ENCODE measurements at places on chromosomes 5 and 9.
A peak's percentile ranks its signal among the peaks of the same experiment; 100 is the strongest.

GRCh38 chr5:15704397-15704947, 204.5 kb downstream of the FBXL7 start:
- DNase-seq: no peak

GRCh38 chr5:40273936-40274335, 405.8 kb upstream of the PTGER4 start:
- no peak for DNase-seq

DNA sequence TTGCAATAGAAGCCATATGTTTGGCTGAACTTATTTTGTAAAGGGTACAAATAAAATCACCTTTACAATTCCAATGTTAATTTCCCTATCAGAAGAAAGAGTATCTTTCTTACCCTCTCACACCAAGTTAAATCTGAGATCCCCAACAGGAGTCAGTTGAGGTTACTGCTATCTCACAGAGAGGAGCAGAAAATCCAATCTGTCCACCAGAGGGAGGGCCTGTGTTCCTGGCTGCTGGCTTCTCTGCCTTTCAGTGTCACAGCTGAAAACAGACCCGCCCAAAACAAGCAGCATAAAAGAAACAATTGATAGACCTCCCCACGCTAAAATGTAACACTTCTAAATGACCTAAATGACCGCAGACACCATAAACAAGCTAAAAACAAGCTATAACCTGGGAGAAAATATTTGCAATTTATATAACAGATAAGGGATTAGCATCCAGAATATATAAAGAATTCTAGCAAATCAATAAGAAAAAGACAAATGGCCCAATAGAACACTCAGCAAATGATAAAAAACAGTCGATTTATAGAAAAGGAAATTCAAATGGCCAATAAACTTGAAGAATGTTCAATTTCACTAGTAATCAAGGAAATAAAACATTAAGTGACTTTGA, 24.5 kb upstream of the MVB12B start:
- no peak for DNase-seq

DNA sequence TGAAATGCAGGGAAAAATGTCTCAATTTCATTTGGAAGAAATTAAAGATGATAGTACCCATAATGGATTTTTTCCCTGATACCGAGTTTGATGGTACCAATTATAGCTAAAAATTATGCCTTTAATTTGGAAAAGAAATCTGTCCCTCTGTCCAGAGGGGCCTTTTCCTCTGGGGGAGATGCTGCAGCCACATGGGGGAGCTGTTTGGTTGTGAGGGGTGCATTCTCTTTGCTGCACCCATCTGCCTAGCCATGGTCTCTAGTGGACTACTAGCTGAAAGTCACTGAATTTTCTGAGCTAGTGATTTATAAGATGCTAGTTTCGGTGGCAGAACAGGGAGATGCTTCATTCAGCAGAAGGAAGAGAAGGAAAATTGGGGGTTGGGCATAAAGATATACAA, 9.6 kb downstream of the SEC61B start:
- DNase-seq: no peak

GRCh38 chr5:159917994-159918393, 1.7 kb downstream of the ADRA1B start:
- no peak for DNase-seq

GRCh38 chr9:69085569-69086283, 50.2 kb downstream of the FXN start:
- no peak for DNase-seq

GRCh38 chr9:109887079-109887478, 107.1 kb downstream of the PALM2AKAP2 start:
- no peak for DNase-seq

- DNase-seq: no peak
Observed at GRCh38 chr5:32339198-32339597, 26.5 kb upstream of the MTMR12 start.

DNA sequence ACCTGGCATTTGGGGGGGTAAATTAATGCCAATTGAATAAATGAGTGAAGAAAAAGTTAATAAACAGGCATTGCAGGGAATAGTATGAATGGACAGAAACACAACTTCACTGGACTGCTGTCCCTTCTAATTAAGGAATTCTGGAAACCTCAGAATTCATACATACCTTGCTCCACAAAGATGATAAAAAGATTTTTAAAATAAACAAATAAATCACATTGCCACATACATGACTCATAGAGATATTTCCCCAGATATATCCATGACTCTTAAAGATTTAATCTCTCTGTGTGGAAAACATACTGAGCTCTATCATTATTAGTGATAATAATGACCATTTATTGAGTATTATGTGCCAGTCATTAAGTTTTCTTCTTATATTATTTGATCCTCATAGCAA, 469.0 kb upstream of the MEF2C start:
- no peak for DNase-seq

GRCh38 chr5:96326902-96327301, 106.1 kb downstream of the PCSK1 start:
- no peak for DNase-seq

DNA sequence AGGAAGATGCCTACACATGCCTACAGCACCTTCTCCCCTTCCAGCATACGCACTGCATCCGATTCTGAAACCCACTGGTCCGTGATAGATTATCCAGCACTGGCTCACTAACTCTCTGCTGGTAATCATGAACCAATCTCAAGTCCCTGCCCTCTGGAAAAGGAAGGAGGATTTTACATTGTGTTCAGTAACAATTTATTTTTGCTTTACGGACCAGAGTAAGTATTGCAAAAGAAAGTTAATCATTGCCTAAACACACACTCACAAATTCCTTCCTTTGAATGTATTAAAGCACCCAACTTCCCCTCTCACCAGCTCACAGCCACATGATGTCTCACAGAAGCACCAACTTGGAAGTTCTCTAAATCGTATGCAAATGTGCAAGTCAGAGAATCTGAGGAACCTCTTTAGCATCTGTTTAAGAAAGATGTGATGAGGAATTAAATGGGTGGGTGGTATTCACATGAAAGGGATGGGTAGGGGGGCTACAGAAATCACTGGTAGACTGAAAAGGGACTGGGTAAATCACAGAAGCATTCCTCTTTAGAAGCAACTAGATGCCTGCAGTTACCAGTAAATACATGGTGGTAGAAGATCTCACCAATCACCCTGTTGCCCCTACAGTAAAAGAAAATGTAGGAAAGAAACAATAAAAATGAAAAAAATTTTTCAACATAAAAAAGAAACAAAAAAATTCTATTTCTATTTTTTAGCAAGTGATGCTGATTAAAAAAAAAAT, 8.4 kb downstream of the GNAQ start:
- DNase-seq: peak; percentile 83

DNA sequence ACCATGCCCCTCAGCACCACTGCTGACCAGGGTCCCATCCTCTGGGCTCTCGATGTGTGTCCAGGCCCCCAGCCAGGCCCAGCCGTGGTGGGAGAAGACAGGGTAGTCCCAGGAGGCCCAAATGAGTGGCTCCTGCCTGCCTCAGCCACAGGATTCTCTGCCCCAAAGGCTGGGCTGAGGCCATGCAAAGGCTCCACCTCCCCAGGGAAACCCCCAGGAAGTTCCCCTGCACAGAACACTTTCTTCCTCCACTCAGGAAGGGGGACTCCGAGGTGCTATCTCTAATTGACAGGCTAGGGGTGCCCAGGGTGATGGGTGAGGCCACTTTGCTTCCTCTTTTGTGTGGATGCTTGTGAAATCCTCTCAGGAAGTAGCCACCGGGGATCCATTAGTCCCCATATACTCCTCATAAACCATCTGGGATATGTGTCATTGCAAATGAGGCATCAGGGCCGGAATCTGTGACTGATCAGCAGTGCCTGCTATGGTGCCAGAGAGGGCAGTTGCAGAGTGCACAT, 23.1 kb upstream of the TDRD7 start:
- peak; percentile 24 for DNase-seq

GRCh38 chr5:67842806-67843205, 372.8 kb upstream of the PIK3R1 start:
- DNase-seq: no peak

GRCh38 chr5:74916831-74917710, 50.9 kb upstream of the FAM169A start:
- no peak for DNase-seq

- DNase-seq: peak; percentile 71
Observed at GRCh38 chr9:135887021-135887507, 20.3 kb downstream of the CAMSAP1 start.

DNA sequence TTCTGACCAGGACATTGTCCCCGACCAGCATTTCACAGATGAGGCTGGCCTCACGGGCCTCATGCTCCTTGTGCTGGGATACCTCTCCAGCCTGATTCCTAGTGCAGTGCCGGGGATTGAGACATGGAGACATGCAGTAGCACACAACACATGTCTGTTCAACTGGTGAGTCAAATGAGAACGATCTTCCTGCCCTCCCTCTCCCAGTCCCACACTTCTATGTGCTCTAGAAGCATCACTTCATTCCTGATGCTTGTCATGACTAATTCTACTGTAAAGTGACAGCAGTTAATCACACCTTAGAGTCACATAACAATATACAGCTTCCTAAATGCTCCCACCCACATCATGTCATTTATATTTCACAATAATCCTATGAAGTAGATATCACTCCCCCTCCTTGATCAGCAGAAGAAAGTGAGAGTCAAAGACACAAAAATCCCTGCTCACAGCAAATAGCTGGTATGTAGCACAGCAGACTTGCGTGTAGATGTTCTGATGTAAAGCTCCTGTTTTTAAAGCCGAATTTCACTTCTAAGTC, 101.8 kb downstream of the CCDC192 start:
- DNase-seq: no peak

DNA sequence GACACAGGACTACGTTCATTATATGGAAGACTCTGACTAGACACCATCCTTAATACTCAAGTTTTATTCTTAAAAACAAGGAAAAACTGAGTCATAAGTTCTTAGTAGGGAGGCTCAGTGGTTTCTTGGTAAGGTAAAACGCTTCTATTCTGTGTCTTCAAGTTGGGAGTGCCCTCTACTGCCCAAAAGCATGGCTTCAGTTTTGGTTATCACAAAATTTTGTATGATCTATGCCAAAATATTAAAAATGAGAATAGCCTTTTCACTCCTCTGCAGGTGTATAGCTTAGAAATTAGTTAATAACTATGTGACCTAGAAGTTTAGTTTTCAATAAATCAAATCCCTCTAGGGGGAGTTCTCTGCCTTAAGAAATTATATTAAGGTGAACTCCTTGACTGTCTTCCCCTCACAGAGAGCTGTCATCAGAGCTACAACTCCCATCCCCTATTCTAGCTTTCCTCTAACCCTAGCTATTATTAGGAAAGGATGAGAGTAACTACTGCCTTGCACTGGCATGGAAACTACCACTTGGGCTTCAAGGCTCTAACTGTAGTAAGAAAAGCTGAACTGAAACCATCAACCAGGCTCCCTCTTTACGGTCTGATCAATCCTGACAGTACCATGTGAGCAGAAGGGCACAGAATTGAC, 189.7 kb downstream of the GNAQ start:
- DNase-seq: no peak

DNA sequence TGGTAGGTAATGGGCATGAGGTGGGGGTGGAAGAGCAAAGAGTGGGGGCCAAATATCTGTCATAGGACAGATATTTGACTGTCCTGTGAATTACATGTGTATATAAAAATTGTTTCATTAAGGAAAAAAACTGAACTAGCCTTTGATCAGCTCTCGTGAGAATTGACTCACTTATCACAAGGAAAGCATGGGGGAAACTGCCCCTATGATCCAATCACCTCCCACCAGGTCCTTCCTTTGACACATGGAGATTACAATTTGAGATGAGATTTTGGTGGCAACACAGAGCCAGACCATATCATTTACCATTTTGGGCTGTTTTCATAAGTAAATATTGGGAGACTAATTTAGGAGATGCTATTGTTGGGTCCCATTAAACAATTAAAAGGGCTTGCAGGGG, 63.2 kb upstream of the FYB1 start:
- DNase-seq: no peak

GRCh38 chr5:57231607-57232006, 57.7 kb downstream of the GPBP1 start:
- DNase-seq: no peak

- peak; percentile 1 for DNase-seq
Observed at GRCh38 chr5:115414406-115415142, 118.1 kb upstream of the CCDC112 start.

GRCh38 chr5:2024986-2025721, 142.4 kb upstream of the IRX4 start:
- no peak for DNase-seq

- DNase-seq: no peak
Observed at GRCh38 chr5:108409786-108410185, 27.9 kb upstream of the FBXL17 start.

- DNase-seq: no peak
Observed at GRCh38 chr5:109775130-109775529, 85.4 kb downstream of the MAN2A1 start.

DNA sequence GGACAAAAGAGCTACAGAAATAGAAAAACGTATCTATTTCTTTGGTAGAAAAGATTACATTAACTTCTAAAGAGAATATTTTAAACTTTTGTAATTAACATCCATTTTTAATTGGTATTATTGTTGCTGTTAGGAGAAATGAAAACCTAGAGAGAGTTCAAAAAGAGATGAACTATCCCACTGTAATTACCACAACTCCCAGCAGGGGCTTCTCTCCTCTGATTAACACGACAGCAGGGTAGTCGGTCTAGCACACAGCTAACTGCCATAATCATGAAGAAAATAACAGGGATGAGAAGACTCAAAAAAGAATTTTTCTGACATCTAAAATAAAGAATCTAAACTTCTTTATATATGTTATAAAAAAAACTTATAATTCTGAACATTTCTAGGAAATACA, 86.2 kb upstream of the CDH9 start:
- no peak for DNase-seq

DNA sequence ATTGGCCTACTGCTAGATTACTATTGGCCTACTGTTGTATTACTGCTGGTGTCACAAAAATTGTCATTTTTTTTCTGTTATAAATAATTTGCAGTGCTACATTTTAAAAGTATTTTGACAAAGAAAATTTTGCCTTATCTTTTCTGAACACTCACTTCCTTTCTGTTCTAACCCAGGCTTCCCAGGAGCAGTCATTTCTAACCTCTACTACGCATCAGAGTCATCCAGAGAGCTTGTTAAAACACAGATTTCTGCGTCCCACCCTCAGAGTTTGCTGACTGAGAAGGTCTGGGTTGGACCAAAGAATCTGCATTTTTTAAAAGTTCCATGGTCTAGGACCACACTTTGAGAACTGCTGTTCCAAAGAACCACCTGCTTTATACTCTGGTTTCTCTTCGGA, 306.1 kb downstream of the GLIS3 start:
- DNase-seq: no peak

DNA sequence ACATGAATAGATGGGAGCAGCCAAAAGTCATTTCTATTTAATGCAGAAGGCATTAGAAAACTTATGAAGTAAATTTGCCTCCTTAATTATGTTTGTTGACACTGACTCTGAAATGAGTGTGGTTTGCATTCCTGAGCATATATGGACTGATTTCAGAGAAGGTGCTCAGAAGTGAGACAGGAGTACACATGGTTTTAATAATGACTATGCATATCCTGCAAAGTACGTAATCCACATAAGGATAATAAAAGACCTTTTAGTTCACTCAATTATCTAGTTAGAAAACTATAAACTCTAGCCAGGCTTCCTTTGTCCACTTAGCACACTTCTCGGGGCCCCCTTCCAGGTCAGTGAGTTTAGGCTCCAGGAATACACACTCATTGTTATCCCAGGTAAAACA, 75.7 kb upstream of the SNX2 start:
- no peak for DNase-seq

All from GF-D8 (cell line).